ENCODE measurements at places on chromosomes 5 and 9. TPM values are rescaled to one million over a fixed set of nuclear protein-coding genes. Genes with fewer than 3 reads are reported as not detected.

GRCh38 chr9:135582966-135583687 is 21.6 kb downstream of the PAEP start:
- no peak for DNase-seq

GRCh38 chr5:3186736-3187405 is 408.8 kb upstream of the IRX1 start:
- DNase-seq: no peak

DNA sequence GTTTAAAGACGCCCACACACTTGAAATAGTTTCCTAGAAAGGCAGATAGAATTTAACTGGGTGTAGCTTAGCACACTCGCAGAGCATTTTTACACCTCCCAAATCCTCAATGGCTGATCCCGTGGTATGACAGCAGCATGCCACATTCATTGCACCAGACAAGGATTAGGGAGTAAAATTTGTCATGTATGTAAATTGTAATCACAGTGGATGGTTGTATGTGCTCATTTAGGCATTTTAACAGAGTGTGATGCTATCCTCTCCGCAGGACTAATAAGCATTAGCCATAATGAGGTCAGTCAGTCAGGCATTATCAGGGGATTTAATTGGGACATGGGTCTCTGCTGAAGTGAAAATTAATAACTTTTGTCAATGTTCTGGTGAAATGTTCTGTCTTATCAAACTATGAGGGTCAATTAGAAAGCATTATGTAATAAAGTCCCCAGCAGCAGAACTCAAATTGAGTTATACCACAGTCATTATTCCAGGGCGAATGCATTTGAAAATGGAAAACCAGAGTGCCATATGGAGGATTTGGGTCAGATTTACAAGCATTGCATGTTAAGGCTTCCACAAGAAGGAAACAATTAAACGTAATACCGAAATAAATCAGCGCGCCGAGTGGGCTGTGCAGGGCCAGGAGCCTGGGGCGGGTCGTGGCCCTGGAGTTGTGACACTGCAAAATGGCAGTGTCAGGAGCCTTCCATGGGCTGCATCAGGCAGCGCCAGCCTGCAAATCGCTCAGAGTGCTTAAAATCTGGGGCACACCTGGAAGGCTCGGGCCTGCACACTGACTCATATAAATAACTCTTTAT is 602.2 kb downstream of the BNC2 start:
- DNase-seq: no peak

DNA sequence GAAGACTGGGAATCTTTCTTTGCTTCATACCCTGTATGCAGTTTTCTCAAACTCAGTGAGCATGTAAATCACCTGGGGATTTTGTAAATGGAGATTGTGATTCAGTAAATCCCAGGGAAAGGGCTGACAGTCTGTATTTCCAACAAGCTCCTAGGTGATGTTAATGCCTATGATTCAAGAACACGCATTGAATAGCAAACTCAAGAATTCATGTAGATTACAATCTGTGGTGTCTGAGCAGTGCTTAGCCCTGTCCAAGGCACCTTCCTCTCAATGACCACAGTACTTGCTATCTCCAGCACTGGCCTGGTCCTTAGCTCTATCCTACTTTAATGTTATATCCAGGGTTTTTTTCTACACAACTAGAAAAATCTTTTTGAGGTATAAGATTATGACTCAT is 721.4 kb upstream of the MEF2C start:
- DNase-seq: no peak

GRCh38 chr9:126367616-126368015 is 41.0 kb downstream of the MVB12B start:
- no peak for DNase-seq

DNA sequence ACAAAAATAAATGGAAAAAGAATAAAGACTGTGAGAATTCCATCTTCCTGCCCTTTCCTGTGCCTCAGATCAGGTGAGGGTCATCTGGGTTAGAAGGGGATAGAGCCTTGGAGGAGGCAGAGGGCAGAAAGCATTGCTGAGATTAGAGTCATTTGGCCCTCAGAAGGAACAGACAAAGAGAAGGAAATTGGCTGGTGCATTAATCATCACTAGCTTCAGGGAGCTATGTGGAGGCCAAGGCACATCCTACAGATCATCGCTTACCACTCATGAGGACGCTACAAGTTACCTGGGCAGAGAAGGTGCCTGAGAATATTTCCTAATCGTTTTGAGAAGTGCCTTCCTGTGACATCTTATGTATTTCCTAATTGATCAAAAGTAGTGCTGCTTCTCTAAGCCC is 74.5 kb downstream of the C7 start:
- DNase-seq: peak; percentile 19

DNA sequence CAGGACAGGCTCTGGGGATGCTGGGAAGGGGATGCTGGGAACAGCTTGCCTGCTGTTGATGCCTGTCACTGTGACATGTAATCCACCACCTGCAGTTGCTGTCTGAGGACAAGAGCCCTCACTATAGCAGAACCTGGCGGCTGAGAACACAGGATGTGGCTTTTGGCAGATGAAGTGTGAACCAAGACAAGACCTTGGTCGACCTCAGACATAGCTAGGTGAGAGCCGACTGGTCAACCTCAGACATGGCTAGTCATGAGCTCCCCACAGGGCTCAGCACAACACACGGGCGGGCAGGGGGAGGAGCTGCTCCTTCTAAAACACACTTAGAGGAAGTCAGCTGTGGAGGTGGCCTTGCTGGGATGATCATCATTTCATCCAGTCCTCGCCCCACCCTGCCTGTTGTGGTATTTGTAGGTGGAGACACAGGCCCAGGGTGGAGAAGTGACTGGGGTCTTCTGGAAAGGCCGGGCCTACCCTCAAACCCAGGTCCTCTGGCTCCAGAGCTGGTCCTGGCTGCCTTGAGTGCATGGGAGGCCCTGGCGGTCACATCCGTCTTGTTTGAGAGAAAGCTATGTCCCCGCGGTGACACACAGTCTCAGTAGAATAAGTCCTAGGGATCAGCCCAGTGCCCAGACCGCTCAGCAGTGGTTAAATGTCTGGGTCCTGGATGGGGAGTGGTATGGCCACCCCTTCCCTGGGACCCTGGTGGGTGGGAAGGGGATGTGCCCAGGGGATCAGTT is 6.1 kb downstream of the SUSD3 start:
- DNase-seq: no peak

DNA sequence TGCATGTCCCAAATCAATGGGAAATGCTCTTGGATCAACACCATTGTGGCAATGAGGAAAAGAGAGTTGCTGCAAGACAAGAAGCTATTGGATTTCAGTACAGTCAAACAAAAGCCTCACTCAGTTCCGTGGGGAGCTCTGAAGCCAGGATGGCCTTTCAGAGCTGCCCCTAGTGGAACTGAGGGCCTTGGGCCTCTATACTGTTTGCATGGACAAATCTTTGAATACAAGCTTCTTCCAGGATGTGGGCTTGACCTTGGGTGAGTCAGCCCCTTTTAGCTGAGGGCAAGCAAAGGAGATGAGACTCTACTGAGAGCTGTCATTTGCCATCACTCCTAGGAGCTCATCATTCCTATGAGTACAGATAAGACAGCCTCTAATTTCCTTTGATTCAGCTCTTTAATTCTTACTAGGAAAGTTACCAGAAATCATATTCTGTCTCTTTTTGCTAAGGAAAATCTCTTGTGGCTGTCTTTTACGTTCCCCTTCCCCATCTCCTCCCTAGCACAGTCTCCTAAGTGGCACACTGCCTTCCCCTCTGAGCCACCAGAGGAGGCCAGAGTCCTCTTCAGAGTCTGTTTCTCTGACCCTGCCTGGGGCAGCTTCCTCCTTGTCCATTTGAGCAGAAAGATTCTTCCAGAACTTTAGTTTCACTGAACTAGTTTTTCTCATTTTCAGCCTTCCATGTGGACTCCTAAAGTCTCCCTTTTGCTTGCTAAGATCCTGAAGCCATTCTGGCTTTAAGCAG is 168.8 kb upstream of the POC5 start:
- DNase-seq: no peak

DNA sequence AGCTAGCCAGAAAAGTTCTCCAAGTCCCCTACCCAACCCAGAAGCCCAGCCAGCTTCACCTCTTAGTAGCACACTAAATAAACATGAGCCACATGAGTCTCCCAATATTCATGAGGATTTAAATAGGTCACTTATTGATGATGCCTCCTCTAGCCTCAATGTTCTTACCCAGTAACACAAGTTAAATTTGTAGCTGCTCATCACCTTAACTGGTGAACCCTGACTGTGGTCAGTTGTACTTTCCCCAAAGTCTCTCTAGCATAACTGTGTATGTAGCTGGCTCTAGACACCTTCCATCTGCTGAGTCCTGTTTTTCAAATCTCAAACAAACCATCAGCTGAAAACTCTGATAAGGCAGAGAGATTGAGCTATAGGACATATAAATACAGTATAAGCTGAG is 100.3 kb upstream of the ELAVL2 start:
- no peak for DNase-seq

DNA sequence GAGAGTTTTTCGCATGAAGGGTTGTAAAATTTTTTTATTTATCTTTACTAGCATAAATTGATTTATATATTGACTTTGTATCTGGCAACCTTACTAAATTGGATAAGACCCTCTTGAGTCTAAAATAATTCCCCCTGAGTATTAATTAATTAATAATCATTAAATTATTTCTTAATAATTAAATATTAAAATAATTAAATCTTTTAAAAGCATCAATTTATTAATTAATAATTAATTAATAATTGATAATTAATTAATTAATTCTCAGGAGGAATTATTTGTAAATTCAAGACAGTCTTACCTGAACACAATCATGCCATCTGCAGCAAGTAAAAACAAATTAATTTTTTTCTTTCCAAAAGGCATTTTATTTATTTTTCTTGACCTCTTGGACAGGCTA is 370.4 kb upstream of the PTPRD start:
- DNase-seq: no peak

The SH2D3C gene
- 0.28 TPM for total RNA-seq

The TMEM267 gene
- 12.0 TPM for total RNA-seq

The FBN2 gene
- total RNA-seq: 67.5 TPM
